Endothelial cell of umbilical vein (primary cell): ENCODE measurements at places on chromosomes 4 and X. TPM values are rescaled to one million over a fixed set of nuclear protein-coding genes. Genes with fewer than 3 reads are reported as not detected.
A peak's percentile ranks its signal among the peaks of the same experiment; 100 is the strongest.

DNA sequence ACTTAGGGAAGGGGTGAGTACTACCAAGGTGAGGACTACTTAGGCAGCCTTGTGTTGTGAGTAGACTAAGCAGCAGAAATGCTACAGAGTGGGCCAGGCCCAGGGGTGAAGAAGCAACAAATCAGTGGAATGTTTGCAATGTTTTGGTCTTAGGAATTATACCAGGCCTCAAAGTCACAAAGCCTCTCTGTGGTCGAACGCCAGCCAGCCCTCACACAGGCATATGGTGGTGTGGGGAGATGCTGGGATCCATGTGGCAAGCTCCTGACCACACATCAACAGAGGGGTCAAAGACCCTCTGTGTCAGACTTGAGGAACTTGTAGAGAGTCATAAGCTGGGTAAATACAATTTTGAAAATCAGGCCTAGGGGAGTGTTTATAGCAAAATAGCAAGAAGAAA, 153.8 kb upstream of the KLF3 start:
- DNase-seq, result no peak

DNA sequence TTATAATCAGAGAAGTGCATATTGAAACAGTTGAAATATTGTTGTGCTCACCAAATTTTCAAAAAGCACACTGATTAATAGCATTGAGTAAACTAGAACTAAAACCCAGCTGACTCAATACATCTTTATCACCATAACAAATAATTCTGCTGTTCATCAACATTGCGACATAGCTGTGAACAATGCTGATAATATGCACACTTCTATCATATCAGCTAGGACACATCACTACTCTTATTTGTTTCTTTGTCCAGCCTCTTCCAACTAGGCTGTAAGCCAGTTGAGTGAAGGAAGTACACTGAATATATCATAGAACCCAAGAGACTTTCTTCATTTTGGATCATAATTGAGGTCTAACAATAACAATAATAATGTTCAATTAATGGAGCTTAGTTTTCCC, 349.7 kb downstream of the IQCM start:
- DNase-seq, result no peak

DNA sequence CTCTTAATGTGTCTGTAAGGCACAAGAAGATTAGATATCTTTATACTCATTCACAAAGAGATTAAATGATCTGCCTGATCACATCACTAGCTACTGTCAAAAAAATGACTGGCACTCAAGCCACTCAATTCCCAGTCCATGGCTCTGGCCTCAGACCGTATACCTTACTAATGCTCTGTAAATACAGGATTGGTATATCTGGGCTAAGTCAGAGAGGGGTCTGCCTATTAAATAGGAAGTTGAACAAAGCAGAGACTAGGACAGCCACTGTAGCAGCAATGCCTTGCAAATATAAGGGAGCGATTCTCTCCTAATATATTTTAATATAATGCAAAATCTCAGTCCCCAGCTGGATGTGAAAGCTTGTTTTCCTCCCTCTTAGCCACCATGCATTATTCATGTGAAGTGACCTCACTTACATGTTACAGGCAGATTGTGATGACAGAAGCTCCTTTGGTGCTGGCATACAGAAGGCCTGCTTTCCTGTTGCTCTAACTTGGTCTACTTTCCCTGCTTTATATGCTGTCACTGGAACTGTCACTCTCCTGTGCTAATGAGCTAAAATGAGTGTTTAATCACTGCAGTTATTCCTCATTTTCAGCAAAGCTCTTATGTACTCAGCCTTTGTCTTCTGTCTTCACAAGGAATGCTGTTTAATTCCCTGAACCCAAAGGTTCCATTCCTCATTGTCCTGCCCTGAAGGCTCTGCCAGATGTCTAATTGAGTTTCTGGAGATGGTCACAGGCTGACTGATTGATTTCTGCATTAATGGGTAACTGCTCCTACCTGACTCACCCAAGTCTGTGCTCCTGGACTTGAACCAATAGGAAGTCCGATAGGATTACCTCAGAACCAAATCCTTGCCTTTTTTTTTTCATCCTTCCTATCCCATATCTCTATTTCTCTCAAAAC, 578.2 kb downstream of the KLHL13 start:
- no peak for DNase-seq

DNA sequence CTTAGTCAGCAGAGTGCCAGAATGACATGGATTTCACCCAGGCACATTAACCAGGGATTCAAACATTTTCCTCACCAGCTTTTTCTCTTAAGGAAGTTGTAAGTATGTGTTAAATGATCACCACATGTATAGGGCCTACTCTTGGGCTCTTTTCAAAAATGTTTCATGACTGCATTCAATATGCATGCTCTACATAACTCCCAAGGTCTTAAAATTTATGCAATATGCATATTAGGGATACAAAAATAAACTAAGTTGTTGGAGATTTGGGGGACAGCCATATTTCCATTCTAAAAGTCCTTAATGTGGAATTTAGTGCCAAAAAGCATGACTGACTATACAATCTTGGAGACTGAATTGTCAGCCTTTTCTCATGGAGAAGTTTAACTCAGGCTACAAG, 25.0 kb upstream of the TRPC5OS start:
- no peak for DNase-seq

DNA sequence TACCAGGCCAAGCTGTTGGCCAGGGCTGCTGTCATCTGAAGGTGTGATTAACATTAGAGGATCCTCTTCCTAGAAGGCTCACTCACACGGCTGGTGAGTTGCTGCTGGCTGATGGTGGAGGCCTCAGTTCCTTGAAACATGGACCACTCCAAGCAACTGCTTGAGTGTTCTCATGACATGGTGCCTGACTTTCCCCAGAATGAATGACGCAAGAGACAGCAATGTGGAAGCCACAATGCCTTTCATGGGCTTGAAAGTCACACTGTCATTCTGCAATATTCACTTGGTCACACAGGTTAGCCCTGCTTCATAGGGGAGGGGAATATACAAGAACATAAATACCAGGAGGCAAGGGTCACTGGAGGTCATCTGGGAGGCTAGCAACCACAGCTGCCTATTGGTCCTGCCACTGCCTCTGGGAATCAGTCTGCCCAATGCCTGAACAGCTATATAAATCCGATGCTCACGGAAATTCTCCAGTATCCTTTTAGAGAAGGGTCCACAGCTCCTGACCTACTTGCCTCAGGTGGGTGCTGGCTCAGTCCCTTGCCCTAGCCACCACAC, 97.1 kb upstream of the MAML3 start:
- no peak for DNase-seq

GRCh38 chr4:66556651-66557278, 886.5 kb upstream of the EPHA5 start:
- no peak for DNase-seq

- no peak for DNase-seq
Measured at GRCh38 chr4:3851881-3852280, 85.7 kb downstream of the ADRA2C start.

DNA sequence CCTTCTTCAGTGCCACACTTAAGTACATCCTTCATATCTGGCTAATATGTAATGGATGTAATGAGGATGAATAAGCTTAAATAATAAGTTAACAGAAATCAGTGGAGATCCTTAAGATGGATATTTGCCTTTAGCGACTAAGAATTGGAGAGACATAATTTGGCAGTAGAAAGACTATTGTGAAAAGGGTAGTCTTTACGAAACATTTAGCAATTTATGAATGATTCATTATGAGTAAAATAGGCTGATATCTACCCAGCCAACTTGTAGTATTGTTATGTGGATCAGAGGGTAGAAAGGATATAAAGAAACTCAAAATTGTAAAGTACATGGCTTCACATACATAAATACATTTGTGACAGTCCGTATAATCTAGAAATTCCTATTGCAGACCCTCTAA, 2371.8 kb downstream of the PCDH7 start:
- DNase-seq, result no peak

DNA sequence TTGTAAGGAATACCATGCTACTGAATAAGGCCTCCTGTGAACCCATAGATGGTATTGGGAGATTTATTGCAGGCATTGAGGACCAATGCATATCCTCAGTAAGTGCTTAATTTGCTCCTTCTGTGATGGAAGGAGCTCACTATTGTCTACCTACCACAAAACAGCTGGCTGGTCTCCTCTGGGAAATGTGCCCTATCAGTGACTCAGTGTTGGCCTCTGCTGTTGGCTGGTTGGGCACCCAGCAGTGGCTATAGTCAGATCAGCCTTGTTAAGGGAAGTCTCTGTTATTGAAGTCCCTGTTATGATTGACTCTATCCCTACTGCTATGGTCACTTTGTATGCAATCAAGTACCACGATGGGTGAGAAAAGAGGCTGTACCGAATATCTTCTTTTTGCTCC, 27.5 kb upstream of the OTUD4 start:
- DNase-seq, result no peak

GRCh38 chr4:94559351-94559806, 107.6 kb downstream of the PDLIM5 start:
- DNase-seq, result no peak

- no peak for DNase-seq
Measured at GRCh38 chr4:122203407-122203806, 51.3 kb downstream of the BLTP1 start.

GRCh38 chr4:1714303-1715001, 2.3 kb upstream of the SLBP start:
- DNase-seq, result no peak

DNA sequence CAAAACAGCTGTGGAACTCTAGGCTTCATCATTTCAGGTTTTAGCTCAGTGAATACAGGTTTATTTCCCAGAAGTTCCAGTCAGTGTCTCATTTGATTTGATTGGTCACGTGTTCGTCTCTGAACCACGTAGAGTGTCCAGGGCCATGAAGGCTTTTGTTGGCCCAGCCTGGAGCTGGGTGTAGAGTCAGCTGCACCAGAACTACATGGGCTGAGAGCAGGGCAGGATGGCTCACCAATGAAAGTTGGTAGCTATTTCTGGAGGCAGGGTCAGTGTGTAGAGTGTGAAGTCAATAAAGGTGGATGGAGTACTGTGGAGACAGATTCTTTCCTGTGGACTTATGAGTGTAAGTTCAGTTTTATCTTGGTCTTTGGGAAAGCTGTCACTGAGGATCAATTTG, 43.0 kb upstream of the IGFBP7 start:
- no peak for DNase-seq

DNA sequence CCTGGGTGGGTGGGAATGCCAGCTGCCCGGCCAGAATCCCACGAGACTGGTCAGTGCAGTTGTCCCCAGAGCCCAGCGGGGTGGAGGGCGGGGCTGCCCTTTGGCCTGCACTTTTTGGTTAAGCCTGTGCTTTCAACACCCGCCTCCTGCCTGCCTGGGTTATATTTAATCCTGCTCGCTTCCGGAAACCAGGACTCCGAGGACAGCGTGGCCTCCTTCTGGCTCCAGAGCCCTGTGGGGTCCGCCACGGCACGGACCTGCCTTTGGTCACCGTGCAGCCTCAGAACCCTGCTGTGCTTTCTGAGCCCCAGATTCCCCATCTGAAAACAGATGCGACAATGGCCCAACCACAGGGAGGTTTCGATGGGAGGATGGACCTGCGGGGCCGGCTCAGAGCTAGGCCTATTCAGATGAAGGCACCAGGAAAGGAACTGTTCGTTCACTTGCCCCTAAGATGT, 29.4 kb upstream of the KIAA0232 start:
- DNase-seq, result no peak

GRCh38 chrX:14497184-14497666, 32.1 kb upstream of the GLRA2 start:
- DNase-seq, result no peak

GRCh38 chr4:110135523-110135922, 62.9 kb downstream of the ELOVL6 start:
- no peak for DNase-seq

DNA sequence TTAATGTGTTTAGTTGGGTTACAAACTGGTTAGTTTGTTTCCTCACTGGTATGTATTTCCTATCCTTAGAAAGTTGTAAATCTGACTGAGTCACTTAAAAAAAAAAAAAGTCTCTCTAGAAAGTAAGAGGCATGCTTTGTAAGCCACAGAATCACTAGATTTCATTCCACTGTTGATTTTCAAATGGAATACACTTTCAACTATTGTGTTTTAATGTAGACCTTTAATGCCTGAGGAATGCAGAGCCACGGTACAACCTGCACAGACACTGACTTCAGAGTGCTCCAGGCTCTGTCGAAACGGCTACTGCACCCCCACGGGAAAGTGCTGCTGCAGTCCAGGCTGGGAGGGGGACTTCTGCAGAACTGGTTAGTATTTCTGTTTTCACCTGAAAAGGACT, 88.6 kb downstream of the HHIP start:
- DNase-seq, result no peak

DNA sequence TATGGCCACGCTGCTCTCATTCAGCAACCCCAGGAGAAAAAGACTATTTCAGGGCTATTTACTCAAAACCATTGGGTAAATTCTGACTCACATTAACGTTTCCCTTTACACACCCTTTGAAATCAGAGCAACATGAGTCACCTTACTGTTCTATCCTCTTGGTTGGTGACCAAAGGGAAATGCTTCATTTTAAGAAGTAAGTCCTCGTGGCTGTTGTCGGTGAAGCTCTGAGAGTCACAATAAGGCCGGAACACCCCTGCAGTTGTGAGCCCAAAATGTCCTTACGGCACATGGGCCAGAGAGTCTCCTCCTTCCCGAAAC, 56.3 kb upstream of the SPRY1 start:
- DNase-seq, result peak; percentile 92

DNA sequence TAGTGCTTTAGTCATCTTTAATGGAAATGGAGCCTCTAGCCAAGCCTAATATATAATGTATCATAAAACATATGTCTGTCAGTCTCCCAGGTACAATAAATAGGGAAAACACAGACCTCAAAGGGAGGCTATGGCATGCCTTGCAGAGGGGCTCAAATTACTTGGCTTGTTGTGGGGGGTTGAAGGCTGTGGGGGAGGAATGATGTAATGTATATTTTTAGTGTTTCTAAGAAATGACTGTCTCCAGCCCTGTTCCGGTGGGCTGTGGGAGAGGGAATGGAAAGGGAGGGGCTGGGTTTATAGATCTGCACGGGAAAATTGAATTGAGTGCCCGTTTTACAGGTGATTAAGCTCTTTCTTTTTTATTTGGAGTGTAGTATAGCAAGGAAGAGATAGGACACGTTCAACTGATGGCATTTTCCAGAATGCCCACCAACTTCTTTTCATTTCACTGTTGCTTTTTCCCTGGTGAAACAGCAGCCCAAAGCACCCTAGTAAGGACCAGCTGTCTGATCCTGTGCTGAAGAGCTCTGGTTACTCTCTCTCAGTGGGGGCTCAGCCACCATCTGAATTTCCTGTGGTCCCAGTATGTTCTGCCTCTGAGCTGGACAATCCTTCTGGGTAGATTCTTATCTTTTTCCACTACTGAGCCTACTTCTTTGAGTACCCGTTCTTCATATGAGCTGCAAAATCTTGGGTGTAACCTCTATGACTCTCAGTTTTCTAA, 220.7 kb upstream of the CASK start:
- DNase-seq, result no peak

GRCh38 chrX:101485212-101485949, at the start of gene ARMCX4:
TSS of gene ARMCX4 (plus strand) at chrX:101485456. CDS start at chrX:101488590, 3,134 bp downstream.
- peak; percentile 75 for DNase-seq

Gene MAGEB2
- not detected in 2 replicates for polyA plus RNA-seq

Gene MEPE
- not detected in 2 replicates for polyA plus RNA-seq

Gene TIGD4
- polyA plus RNA-seq, result 0.03 TPM in 1 of 2 replicates, not detected in the other

Gene F8
- 0.53 and 0.62 TPM in 2 replicates for polyA plus RNA-seq

Gene SMR3B
- not detected in 2 replicates for polyA plus RNA-seq
